Left renal pelvis (tissue), 4 donors: ENCODE measurements at places on chromosomes 11 and 22. TPM values are rescaled to one million over a fixed set of nuclear protein-coding genes. Genes with fewer than 3 reads are reported as not detected.

- DNase-seq: no peak
Observed at GRCh38 chr11:118198370-118198769, 21.9 kb upstream of the SCN2B start.

GRCh38 chr11:130470832-130471706, 22.6 kb downstream of the ADAMTS15 start:
- DNase-seq: no peak

DNA sequence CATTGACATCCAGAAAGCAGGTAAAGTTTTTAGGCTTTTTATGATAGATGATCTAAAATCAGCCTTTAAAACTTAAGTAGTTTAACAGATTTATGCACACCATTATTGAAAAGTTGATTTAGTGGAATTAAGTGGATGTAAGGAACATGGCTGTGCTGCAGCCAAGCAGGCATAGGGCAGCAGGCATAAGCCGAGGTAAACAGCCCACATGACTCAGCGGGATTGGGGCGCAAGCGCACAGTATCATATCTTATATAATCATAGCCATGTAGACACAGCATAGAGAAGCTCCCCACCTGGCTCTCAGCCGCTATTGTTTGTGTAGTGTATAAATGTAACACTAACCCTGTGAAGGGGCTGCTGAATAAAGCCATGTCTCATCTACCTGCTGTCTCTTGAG, 157.5 kb downstream of the WNT11 start:
- no peak for DNase-seq

Gene GLYATL2
- 2.1 TPM for polyA plus RNA-seq

Gene SCGB1C1
- polyA plus RNA-seq: not detected

Gene CECR2
- polyA plus RNA-seq: 9.6 TPM
